ENCODE measurements at places on chromosomes 5 and 9.

- no peak for DNase-seq
Observed at GRCh38 chr9:624935-625500, 216.5 kb upstream of the DMRT1 start.

DNA sequence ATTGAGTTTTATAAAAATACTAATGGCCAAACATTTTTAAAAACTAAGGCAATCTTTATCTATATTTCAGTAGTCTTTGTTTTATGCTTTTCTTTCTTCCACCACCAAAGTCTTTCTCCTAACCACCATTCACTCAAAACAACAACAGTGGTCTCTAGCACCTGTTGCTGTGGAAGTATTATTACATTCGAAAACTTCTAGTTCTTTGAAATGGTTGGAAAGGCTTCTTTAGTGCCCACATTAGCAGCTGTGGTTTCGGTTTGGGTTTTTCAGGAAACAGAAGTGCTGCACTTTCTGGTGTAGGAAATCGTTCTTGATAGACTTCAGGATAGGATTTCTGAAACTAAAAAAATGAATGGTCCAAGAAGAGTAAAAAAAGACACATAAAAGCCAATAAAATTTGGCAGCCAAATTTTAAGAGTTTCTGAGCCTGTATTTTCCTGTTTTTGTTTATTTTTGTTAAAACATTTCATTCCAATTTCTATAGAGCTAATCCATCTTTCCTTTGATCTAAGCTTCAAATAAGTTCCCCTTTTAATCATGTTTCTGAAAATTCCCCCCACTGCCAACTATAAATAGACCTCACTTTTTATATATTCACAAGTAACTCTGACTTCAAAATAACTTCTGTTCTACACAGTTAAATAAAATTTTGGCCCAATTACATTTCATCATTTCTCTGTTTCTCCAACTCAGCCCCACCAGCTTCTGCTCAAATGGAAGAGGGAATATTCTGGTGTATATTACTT lies 102.2 kb downstream of the DEPDC1B start:
- no peak for DNase-seq

DNA sequence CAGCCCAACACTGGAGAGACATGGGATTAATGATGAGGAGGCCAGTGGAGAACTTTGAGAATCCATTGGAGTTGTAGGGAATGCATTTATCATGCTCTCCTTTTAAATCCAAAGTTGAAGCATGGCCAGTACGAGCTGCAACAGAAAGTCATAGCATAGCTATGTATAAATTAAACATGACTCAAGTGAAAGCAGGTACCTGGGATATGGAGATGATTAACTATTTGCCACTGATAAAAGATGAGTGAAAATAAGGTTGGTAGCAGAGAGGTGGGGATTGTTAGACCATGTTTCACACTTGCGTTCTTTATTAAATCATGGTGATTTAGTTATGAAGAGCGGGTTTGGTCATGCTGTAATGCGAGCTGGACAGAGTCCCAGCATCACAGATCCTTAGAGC lies 189.6 kb downstream of the ARHGEF28 start:
- no peak for DNase-seq

- DNase-seq, result no peak
Observed at GRCh38 chr5:142325725-142326479, 1.1 kb upstream of the SPRY4 start.

DNA sequence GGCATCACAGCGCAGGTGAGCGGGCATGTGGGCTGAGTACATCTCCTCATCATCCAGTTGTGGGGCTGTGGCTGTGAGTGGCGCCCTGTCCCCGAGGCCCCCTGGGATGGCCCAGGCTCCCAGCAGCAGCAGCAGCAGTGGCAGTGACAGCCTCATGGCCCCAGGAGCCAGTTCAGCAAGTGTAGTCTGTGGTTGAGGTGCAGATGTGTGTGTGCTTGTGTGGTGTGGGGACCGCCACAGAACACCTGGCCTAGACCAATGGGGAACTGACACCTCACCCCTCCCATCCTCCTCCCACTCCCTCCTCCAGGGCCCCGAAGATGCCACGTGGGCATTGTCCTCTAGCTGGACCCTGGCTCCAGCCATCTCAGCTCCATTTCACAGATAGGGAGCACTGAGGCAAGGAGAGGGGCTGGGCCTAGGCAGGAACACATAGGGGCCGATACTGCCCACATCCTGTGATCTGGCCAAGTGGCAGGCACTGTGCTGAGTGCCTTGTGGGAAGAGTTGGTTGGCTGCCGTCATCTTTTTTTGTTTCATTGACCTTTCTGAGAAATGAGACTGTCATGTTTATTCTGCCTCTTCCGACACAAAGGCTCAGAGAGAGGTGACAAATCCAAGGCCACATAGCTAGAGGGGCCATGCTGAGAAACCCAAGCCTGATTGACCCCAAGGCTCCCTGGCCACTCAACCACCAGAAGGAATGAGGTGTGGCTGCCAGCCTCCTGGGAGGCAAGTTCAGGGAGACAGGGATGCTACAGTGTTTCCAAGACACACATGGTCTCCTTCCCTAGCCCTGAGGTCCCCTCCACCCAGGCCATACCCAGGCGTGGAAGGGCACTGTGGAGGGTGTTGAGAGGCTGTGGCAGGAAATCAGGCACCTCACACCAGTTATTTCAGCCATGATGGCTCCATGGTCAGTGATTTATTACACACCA lies at the start of gene MZB1:
TSS of gene MZB1 (minus strand) at position 213 of the 938 bp plus-strand sequence. CDS start at position 156, 57 bp downstream.
- no peak for DNase-seq

DNA sequence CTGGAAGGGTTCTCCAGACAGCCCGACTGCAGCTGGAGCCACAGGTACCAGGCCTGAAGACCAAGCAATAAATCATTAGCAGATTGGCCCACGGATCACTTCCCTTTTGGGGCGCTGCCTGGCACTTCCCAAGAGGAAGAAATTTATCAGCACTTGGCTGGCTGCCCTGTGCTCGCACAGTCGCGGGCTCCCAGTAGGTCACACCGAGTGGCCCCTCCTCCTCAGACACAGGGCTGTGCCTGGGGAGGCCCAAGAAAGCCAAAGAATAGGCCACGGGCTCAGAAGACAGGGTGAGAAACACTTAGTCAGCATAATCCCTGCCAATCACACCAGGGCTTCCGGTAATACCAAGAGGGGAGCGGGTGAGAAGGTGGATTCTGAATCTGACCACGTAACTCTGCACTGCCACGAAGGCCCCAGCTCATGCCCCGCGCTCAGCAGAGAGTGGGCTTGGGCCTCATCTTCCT lies 115.7 kb upstream of the MSX2 start:
- no peak for DNase-seq

- no peak for DNase-seq
Observed at GRCh38 chr5:149265597-149265996, 6.1 kb upstream of the AFAP1L1 start.

DNA sequence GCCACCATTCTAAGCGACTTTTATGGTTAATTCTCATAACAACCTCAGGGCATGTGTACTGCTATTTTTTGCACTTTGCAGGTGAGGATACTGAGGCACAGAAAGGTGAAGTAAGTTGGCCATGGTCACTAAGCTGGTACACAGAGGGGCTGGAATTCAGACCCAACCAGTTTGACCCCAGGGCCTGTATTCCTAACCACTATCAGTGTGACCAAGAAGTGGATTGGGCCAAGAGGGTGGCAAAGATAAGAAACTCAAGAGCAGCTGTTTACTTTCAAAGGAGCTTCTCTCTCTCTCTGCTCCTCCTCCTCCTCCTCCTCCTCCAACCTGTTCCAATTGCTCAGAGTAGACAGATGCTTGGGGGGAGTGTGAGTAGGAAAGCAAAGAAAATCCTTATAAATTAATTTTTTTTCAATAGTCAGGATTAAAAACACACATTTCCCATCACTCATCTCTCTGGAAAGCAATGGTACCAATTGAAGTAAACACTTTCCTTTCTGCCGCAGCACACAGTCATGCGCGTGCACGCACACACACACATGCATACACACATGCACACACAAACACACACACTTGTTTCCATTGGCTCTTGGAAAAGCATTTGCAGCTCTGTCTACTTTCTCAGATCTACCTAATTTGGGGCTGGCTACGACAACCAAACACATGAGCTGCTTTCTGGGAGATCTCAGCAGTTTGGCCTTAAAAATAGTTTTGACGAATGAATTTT lies 736.7 kb upstream of the WWC1 start:
- DNase-seq, result no peak

GRCh38 chr5:141811287-141812155 lies 66.7 kb downstream of the PCDH1 start:
- no peak for DNase-seq

- no peak for DNase-seq
Observed at GRCh38 chr5:143896516-143896915, 84.6 kb downstream of the HMHB1 start.

DNA sequence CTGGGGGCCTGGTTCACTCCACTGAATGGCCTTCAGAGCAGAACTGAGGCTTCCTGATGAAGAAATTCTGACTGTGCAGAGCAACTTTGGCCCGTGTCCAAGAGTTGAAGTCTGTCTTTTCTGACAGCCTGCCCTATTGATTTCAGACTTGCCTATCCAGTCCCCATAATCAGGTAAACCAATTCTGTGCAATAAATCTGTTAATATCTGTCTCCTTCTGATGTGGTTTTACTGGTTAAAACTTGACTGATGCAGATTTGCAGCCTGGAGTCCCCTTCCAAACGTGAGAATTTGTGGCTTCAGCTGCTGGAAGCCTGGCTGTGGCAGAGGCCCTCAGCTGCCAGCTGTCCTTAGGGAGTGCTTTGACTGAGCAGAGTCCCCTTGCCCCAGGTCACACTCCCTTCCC lies 283.9 kb upstream of the ANKRD55 start:
- no peak for DNase-seq

GRCh38 chr5:87340716-87341115 lies 72.0 kb downstream of the CCNH start:
- no peak for DNase-seq

DNA sequence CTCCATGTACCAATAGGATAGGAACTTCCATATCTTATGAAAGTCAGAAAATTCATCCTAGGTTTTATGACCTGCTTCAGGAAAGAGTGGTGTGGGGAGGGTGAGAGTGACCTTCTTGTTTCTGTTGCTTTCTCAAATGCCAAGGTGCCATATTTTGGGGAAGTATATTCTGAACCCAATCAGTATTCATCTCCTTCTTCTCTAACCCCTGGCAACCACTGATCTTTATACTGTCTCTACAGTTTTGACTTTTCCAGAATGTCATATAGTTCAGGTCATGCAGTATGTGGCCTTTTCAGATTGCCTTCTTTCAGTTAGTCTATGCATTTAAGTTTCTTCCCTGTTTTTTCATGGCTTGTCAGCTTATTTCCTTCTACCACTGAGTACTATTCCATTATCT lies 321.4 kb upstream of the SEMA6A start:
- DNase-seq, result no peak

DNA sequence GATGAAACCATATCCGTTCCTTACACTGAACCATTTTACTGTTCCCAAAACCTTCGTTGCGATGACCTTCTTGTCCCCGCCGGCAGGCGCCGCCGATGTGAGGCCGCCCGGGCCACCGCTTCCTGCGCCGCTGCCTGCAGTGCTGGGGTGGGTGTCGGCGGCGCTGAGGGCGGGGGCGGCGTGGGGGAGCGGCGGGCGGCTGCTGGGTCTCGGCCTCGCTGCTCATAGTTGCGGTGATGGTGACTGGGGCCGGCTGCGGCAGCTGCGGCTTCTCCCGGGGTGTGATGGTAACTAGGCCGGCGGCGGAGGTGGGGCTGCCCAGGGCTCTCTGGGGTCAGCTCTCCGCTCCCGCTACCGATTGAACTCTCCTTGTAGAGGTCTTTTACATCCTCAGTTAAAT lies 14.1 kb upstream of the OR2S2 start:
- DNase-seq, result no peak

- no peak for DNase-seq
Observed at GRCh38 chr9:125663127-125663526, 43.9 kb downstream of the MAPKAP1 start.

DNA sequence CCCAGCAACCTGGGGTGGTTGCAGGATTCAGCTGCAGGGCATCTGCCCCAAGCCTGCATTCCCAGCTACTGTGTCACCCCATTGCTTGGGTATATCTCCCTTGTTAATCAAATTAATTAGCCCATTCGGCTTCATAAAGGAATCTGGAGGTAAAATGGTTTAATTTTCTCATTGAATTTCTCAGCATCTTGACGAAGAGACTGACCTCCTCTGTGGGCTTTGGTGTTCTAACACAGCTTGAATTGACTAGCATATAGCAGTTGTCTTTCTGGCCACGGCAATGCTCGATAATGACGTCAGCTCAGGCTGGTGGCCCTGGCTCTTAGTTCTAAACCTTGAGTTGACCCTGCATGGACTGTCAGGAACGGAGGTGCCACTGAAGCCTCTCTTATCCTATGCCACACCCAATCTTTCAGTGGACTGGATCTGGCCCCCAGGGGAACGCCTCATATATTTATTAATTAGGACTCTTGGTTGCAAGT lies 72.4 kb downstream of the MSX2 start:
- no peak for DNase-seq

GRCh38 chr5:40614466-40614865 lies 65.2 kb upstream of the PTGER4 start:
- DNase-seq, result no peak

- no peak for DNase-seq
Observed at GRCh38 chr5:175880213-175880612, 8.8 kb downstream of the CPLX2 start.

DNA sequence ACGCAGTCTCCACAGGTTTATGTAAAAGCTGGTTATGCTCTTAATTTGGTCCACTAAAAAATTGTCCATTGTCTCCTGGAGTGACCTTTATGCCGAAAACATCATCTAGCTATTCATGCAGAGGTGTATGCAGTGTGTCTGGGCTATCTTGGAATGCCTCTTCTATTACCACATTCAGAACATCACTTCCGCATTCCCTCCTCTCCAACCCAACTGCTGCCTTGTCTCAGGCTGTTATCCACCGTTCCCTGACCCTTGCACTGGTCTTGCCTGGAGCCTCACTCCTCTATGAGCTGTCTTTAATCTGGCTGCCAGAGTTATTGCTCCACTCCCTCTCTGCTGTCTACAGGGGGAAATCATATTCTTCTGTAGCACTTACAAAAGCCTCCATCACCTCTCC lies 214.1 kb upstream of the ANKRD55 start:
- no peak for DNase-seq

DNA sequence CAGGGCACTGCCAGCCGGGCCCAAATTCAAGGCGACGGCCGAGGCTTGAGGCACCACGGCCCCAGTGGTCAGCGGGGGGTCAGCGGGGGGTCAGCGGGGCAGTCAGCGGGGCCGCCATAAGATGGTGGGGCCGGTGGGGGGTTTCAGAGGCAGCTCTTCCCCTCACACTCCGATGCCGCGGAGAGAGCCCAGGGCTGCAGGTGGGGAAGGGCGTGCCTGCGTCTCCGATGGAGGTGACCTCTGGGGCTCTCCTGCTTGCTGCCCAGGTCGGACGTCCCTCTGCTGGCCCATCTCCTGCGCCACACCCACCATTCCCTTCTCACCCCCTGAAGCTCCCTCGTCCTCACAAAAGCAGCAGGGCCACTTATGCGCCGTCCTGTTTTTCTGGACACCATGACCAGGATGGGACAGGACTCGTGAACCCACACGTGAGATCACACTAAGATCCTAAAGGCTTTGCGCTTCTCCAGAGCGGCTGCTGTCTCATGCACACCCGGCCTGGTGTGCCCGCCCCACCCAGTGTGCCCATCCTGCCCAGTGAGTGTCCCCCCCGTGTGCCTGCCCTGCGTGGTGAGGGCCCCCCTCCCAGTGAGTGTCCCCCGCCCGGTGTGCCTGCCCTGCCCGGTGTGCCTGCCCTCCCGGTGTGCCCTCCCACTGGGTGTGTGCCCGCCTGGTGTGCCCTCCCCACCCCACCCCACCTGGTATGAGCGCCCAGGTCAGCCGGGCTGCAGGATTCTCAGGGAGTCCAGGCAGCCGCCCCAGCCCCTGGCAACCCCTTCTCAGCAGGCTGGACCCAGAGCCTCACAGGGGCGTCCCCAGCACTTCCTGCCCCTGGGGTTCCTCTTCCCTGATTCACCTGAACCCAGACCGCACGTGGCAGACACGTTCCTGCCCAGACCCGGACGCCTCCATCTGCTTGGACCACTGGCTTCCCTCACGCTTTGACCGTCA lies 48.7 kb upstream of the NKD2 start:
- DNase-seq, result no peak
